ENCODE measurements at places on chromosomes 7 and 10.

DNA sequence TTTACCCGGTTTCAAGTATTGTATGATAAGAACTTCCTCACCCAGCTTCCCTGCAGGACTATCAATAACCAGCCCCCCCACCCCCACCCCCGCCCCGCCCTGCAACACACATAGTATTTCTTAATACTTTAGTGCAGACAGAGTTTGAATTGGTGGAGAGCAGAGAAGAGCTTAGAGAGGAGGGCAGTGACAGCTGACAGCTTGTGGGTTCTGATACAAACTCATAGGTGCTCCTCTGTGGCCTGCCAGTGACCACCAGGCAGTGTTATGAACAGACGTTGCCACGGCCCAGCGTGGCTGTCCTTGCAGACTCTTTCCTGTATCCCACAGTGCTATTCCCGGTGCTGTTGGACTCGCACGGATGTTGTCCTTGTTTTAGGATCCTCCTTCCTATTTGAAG, 186.9 kb upstream of the ADO start:
- no peak for DNase-seq

GRCh38 chr10:19563388-19564141, 252.7 kb upstream of the PLXDC2 start:
- no peak for DNase-seq

- DNase-seq = no peak
These were observed 56.4 kb downstream of the BBS9 start for GRCh38 chr7:33185786-33186185.

- no peak for DNase-seq
These were observed 85.0 kb downstream of the ANKRD61 start for GRCh38 chr7:6116211-6116610.

GRCh38 chr7:95334447-95334846, 10.1 kb upstream of the PON1 start:
- no peak for DNase-seq

GRCh38 chr7:138316421-138317043, 143.5 kb upstream of the TRIM24 start:
- no peak for DNase-seq
